Temporal lobe (tissue), 4 donors: ENCODE measurements at places on chromosomes 6 and 20. TPM values are rescaled to one million over a fixed set of nuclear protein-coding genes. Genes with fewer than 3 reads are reported as not detected.

ADAM33 gene
- total RNA-seq, result 2.0 TPM

TRIM10 gene
- total RNA-seq, result 0.25 TPM

TCF21 gene
- not detected for total RNA-seq

PDE10A gene
- 54.6 TPM for total RNA-seq

PAK5 gene
- total RNA-seq, result 36.1 TPM

SPTLC3 gene
- total RNA-seq, result 0.98 TPM

MAP7 gene
- total RNA-seq, result 4.2 TPM

NNAT gene
- 345 TPM for total RNA-seq

RNF182 gene
- 32.2 TPM for total RNA-seq

ID1 gene
- 35.7 TPM for total RNA-seq

STMND1 gene
- total RNA-seq, result 0.25 TPM

ELOVL4 gene
- 30.0 TPM for total RNA-seq

KCNK15 gene
- total RNA-seq, result not detected

DUSP15 gene
- 4.4 TPM for total RNA-seq

GSTA2 gene
- total RNA-seq, result not detected

LY6G6D gene
- total RNA-seq, result 0.74 TPM
